Activated CD4-positive, alpha-beta T cell treated with anti-CD3 and anti-CD28 coated beads for 48 hours (primary cell): ENCODE measurements at places on chromosomes 5 and 9.

- no peak for DNase-seq
Observed at GRCh38 chr9:36818242-36818938, 215.7 kb downstream of the PAX5 start.

DNA sequence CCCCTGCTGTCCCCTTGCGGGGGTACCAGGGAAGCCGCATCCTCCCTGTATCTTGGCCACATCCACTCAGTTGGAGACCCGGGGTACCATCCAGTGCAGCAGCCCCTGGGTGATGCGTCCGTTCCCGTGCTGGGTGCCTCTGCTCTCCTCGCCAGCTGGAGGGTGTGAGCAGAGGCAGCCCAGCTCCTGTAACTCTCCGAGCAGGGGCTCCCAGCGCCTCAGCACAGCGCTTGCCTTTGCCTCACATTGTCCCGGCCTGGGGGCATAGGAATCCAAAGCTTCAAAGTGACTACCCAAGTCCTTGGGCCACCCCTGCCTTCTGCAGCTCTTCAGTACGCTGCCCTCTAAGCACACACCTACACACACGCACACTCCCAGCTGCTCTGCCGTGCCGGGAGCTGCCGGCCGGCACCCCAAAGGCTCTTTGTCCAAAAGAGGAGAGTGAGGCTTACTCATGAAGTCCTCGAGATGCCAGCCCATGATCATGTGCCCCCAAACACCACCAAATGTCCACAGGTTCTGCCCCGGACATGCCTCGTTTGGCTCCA, 733 bp downstream of the ANGPTL2 start:
- DNase-seq = no peak

DNA sequence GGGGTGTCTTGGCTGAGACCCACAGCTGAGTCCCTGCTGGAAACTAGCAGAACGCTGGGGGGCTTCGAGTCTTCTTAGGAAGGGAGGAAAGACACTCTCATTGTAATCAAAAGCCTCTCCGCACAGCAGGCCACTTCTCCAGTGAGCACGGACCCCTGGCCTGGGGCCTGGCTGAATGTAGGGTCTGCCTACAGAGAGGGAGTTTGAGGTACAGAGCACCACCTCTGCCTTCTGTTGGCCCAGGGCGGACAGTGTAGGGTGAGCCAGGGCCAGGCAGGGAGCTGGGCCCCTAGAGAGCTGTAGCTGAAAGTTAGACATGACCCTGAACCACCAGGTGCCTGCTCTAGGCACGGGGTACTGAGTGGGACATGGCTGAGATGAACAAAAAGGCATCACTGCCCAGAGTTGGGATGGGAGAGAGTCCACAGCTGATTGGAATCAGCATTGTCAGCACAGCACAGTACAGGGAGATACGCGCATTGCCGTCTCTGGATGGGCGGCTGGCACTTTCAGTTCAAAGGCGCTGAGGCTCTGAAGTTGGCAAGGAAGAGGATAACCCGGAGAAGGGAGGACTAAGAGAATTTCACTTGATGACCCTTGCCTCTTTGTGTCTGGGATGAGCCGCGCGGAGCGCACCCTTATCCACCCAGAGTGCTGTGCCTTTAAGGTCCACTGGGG, 363 bp upstream of the SLC25A48 start:
- no peak for DNase-seq

GRCh38 chr5:134289509-134290113, 63.7 kb upstream of the PPP2CA start:
- DNase-seq = peak; percentile 36

GRCh38 chr9:9783711-9784110, 829.1 kb downstream of the PTPRD start:
- DNase-seq = no peak

GRCh38 chr9:111731928-111732327, 62.8 kb downstream of the SHOC1 start:
- no peak for DNase-seq

DNA sequence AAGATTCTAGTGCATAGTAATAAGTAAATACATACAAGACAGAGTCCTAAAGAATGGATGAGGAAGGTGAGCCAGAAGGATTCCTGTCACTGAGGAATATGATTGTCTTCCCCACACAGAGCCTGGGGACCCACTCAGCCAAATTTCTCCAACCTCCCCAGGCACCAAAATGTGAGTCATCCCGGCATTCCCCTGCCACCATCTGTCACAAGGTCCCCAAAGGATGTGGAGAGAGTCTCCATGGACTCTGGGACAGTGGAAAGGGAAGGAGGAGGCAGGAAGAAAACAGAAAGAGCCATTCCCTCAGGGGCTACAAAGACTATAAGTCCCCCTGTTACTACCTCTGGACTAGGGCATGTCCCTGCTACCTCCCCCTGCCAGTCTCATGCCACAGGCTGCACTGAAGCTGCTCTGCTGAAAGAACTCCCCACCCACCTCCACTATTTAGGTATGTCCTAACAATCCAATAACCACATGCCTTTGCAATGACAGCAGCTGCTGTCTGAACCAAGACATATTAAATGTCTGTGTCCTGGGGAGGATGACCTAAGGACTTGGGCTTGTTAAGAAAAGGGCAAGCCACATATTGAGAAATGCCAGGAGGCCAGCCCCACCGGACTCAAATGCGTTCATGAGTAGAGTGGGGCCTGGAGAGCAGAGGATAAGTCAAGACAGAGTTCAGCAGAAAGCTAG, 10.7 kb upstream of the OR5C1 start:
- no peak for DNase-seq

GRCh38 chr9:136824496-136825225, 16.9 kb downstream of the RABL6 start:
- no peak for DNase-seq

- DNase-seq = no peak
Observed at GRCh38 chr5:54997081-54997480, 11.7 kb upstream of the ESM1 start.

DNA sequence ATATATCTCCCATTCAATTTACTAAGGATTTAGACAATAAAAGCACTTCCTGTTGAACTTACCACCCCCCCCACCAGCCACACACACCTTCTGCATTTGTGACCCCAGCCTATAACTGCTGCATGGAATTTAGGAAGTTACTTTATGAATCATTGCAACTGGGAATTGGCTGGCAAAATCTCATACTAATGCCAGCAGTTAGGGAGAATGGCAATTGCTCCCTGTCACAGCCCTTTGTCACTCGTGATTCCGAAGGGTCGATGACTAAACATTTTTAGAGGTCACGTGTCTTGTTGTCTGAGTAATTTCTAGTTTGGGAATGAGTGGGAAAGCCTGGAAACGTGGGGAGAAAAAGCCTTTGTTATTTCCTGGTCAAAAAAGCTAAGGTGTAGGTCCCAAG, 46.6 kb upstream of the PCA3 start:
- DNase-seq = no peak

- no peak for DNase-seq
Observed at GRCh38 chr5:83942155-83942554, 221.5 kb upstream of the HAPLN1 start.

- no peak for DNase-seq
Observed at GRCh38 chr9:114583371-114584155, 4.0 kb upstream of the ATP6V1G1 start.

DNA sequence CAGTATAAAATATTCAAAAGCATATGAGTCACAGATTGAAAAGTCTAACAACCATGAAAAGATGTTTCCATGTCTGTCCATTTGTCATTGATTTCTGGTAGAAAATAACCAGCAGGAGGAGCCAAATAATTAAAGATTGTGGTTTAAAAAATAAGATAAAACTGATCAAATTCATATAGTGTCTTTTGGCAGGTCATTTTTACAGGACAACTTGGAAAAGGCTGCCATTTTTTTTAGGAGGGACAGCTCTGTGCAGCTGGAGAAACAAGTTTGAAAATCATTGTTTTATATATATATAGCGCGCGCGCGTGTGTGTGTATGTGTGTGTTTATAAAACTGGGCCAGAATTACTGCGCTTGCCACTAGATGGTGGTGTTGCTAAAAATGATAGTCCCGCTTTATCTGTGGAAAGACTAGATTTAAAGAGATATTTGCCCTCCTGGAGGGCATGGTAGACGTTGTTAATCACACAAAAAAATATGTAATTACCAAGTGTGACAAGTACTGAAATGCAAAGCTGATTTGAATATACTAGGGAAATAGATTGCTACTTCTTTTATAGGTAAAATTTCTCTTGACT, 1.3 kb upstream of the TRMO start:
- peak; percentile 83 for DNase-seq

GRCh38 chr9:20504930-20505329, 117.4 kb downstream of the MLLT3 start:
- no peak for DNase-seq

DNA sequence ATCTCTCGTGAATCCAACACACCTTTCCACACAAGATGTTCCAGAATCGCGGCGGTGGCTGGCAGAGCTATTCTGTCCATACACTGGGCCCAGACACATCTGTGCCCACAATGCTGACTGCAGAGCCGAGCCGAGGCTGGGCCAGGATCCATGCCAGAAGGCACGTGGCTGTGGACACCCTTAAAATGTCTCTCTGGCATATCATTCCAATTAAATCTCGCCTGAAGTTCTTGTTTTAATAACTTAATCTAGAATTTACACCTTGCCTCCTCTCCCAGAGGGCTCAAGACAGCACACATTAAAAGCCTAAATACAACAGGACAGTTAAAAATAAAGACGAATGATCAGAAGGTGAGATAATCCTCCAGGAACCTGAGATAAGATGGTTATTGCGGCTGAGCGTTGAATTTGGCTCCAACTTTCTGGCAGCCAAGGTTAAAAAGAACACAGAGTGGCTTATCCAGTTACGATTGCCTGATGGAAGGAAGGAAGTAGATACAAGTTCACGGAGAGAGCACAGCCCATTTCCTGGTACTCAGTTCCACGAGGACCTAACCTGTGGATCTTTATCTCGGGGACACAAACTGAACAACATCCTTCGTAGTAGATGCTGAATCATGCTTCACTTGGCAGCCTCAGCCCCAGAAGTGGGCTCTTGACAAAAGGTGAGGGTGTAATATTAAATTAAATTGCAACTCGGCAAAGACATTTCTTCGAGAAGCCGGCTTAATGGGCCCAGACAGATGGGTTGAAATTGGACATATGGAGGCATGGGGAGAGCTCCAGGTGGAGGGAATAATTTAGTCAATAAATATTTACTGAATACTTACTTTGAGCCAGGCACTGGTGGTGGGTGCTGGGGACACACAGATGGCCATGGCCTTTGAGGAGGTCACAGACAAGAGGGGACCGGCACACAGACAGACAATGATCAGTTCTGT, 86.0 kb upstream of the TBC1D2 start:
- DNase-seq = no peak

DNA sequence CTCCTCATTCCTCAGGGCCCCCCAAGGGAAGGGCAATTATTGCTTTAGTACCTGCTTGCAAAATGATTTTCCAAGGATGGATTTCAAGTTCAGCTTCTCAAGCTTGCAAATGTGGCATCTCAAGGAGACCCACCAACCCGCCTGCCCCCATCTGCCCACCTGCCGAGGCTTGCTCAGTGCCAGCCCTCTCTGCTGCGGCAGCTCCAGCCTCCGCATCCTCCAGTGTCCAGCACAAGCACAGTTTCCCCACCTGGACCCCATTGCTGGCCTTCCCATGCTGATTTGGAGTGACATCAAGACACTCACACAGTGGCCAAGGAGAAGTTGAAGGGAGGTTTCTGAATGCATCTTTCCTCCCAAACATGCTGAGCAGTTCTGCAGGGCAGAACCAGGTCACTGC, 31.2 kb downstream of the MED10 start:
- DNase-seq = no peak

DNA sequence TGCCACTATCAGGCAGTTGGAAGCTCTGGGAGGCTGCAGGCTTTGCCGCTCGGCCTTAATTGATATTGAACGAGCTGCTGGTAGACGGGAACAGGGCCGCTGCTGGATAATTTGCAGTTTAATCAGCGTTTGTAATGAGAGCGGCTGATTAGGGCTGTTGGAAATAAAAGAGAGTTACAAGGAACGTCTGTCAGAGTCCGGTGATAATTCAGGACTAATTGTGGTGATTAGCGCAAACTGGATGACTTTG, 68.2 kb upstream of the TBCA start:
- DNase-seq = no peak

- DNase-seq = no peak
Observed at GRCh38 chr9:22170990-22171670, 162.0 kb upstream of the CDKN2B start.

- no peak for DNase-seq
Observed at GRCh38 chr5:114317751-114318150, 44.1 kb upstream of the KCNN2 start.

DNA sequence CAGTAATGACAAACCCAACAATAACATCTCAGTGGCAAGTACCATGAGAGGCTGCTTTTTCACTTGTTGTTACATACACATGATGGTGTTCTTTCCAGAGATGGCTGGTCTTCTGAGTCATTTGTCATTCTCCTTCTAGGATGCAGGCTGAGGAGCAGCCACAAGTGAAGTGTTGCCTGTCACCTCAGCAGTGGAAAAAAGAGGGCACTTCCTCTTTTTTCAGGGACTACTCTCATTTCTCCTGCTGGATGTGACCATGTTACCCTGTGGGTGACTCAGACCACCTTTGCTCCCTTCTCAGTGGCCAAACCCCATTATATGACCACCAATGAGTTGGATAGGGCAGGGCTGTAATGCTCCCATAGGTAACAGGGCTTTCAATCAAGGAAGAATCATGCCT, 587.0 kb upstream of the ADAMTS16 start:
- DNase-seq = no peak

GRCh38 chr5:75185763-75186162, 50.9 kb downstream of the ANKRD31 start:
- DNase-seq = no peak

GRCh38 chr5:138459311-138459933, 5.9 kb upstream of the EGR1 start:
- DNase-seq = peak; percentile 94

- peak; percentile 26 for DNase-seq
Observed at GRCh38 chr9:129550199-129550839, 70.6 kb downstream of the C9orf50 start.

GRCh38 chr5:118996098-118996497, 7.8 kb upstream of the DTWD2 start:
- no peak for DNase-seq

- DNase-seq = no peak
Observed at GRCh38 chr5:148963664-148964063, 99.2 kb downstream of the SH3TC2 start.
